Kasumi-1 (cell line): ENCODE measurements at places on chromosomes 7 and 10.

DNA sequence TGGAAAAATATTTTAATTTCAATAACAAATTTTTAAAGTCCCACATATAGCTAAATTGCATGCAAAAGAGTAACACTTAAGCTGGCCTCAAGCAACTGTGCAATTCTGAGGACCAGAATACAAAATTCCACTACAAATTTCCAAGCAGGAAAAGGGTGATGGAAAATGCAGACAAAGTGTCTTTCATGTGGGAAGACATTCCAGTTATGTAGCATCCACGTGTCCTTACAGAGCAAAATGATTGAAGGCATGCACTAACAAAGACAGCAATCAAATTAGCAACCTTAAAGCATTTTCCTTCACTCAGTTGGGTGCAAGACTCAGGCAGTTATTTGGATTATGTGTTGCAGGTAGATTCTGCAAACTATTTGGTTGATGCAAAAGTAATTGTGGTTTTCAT lies 203.7 kb downstream of the HERPUD2 start:
- no peak for DNase-seq

DNA sequence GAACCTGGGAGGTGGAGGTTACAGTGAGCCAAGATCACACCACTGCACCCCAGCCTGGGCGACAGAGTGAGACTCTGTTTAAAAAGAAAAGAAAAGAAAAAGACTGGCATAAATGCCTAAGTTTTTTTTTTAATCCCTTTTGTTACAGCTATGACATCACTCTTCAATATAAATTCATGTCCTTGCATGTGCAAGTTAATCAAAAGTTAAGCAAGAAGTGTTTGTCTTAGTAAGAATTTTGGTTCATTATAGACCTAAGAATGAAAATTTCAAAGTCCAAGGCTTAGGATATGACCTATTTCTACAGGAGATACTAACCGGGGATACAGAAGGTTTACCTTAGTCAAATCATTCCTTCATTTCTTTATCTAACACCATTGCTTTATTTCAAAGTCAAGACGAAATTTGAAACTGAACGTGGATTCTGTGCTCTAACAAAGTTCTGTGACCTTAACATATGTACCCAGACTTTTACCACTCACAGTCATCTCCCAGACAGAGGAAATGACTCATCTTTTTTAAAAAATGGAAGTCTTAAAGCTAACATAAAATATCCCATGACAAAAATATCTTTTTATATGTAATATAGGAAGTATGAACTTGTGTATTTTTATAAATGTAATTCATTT lies 29.3 kb upstream of the ITGB8 start:
- DNase-seq, result peak; percentile 34

DNA sequence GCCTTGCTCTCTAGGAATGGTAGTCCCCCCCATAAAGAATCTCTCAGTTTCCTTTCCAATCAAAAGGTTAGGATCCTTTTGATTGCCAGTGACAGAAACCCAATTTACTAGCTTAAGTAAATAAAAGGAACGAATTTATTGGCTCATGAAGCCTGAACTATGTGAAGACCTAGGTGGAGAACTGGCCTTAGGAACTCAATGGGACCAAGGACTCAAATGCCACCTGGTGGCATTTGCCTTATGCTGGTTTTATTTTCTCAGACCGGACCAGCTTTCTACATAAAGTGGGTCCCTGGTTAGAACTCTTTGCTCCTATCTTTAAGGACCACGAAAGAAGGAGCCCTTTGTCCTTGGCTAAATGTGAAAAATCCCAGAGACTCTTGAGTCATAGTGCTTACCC lies 25.4 kb downstream of the CFTR start:
- no peak for DNase-seq

DNA sequence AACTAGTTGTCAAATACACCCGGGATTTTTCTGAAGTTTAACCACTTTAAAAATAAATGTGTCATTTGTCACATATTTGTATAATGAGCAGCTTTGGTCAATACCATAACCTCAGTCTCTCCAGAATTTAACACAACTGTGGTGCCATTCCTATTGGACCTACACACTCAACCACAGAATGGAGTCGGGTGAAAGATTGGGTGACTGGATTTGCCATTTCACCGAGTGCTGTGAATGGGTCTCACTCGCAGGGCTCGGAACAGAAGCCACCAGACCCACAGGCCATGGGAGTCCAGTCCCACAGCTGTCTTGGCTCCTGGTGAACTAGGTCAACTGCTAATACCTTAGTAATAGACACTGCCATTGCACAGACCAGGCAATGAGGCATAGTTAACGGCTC lies 298.4 kb downstream of the CCDC3 start:
- DNase-seq, result no peak

DNA sequence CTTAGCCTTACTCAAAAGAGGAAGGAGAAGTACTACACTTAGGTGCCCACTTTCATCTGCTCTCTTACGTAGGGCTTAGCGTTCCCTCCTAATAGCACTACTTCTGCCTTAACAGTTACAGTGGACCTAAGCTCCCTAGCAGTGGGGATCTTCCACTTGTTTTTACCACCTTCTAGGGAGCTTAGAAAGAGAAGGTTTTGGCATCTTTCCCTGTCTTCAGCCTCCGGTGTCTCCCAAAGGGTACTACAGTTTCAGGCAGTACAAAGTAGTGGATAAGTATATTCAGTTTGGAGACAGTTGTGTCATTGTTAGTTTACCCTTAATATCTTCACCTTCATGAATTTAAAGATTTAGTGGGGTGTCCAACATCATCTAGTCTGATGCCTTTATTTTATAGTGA lies 14.6 kb downstream of the CHRM2 start:
- DNase-seq, result no peak

- DNase-seq, result no peak
These were observed 245.2 kb downstream of the PAXIP1 start for GRCh38 chr7:154757756-154758155.

DNA sequence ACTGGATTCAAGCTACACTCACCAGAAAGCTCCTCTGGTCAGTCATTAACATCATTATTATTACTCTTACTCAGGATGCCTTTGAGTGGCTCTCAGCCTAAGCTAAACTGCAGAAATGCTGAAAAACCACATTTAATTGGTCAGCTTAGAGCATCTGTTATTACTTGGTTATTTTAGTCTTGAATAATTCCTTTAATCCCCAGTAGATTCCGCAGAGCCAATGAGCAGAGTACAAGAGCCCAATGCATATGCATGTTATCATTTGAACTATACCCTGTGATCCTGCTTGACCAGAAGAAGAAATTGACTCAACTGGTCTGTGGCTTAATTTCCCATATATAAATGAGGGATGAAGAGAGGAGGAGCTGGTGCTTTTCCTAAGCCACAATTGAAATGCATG lies 417.6 kb upstream of the C7orf33 start:
- DNase-seq, result no peak
